ENCODE measurements at places on chromosomes 3 and 15. TPM values are rescaled to one million over a fixed set of nuclear protein-coding genes. Genes with fewer than 3 reads are reported as not detected.

Gene SCN11A
- total RNA-seq = not detected

Gene MINDY2
- total RNA-seq = 22.0 TPM

Gene GRAMD2A
- total RNA-seq = not detected

Gene UMPS
- total RNA-seq = 7.6 TPM

Gene CNTN3
- not detected for total RNA-seq

Gene FGF7
- 9.5 TPM for total RNA-seq

Gene EPHA6
- total RNA-seq = not detected

Gene PLA2G4E
- total RNA-seq = not detected

Gene MYL3
- 544 TPM for total RNA-seq

DNA sequence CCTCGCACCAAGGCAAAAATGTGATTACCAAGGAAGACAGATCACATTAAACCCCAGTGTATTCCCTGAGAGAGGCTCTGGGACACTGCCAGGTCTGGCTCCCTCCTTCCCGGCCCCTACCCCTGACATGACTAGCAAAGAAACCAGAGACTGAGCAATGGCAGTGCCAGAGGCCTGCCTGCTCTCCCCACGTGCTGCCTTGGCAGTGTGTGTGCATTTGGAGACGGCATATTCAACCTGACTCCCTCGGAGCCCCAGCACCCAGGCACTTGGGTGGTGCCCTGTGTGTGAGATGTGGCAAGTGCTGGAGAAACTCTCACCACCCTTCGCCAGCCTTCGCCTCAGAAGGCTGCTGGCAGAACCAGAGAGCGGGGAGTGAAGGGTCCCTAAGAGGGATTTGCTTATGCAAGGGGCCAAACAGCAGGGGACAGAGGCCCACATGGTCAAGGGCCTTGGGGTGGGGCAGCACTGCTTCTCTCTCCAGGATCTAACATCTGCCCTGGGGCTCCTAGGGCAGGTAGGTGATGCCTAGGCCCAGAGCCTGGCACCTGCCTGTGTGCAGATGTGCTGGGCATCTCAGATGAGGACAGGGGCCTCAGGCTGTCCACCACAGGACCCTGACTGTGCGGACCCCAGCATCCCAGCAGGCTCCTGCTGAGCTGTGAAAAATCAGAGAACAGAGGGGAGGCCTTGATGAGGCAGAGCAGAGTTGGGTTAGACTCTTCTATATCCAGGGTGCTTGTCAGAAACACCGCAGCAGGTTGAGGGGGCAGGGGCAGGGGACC lies 23.6 kb upstream of the PLXNA1 start:
- no peak for DNase-seq

DNA sequence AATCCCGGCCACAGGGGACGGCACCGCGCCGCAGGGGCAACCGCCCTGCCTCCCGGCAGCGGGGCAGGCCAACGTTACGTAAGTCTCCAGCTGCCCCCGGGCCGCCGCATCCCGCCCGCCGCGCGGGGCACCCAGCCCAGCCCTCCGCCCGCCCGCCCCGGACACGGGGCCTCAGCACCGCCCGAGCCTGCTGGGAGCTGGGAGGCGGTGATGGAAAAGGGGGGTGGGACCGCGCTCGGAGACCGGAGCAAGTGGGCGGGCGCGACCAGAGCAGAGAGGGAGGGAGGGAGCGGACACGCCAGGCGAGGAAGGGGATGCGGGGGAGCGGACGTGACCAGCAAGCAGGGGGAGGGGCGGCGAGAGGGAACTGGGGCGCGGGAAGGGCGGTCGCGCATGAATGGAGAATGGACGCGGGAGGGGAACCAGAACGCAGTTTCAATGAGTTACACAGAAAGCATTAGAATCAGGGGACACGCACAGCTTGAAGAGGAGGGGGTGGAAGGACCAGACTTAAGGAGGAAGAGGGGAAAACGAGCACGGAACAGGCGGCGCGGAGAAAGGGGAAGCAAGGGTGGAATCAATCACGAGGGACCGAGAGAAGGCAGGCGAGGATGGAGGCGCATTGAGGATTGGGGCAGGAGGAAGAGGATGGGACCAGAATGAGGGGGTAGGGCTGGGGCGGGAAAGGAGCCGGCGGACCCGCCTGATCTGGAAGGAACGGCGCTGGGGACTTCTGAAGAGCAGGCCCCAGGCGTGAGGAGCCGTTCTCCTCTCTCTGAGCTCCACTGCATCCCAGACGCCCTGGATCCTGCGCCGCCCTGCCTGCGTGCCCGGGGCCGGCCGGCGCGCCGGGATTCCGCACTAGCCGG lies 559 bp downstream of the PKM start:
- peak; percentile 87 for DNase-seq

- DNase-seq = no peak
Measured at GRCh38 chr3:16468002-16468335, 45.5 kb downstream of the RFTN1 start.

DNA sequence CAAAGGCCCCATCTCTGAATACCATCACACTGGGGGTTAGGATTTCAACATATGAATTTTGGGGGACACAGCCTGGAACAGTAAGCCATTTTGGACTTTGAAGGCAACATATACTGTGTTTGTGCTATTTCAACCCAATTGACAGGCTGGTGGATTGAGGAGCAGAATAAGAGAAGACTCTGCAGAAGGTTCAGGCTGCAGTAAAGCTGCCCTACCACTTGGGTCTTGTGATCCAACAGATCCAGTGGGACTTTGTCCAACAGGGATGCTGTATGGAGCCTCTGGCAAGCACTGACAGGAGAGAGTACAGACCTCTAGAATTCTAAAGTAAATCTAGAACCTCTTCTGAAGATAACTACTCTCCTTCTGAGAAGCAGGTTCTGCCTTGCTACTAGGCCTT lies 1.1 kb upstream of the BCL2L10 start:
- no peak for DNase-seq

DNA sequence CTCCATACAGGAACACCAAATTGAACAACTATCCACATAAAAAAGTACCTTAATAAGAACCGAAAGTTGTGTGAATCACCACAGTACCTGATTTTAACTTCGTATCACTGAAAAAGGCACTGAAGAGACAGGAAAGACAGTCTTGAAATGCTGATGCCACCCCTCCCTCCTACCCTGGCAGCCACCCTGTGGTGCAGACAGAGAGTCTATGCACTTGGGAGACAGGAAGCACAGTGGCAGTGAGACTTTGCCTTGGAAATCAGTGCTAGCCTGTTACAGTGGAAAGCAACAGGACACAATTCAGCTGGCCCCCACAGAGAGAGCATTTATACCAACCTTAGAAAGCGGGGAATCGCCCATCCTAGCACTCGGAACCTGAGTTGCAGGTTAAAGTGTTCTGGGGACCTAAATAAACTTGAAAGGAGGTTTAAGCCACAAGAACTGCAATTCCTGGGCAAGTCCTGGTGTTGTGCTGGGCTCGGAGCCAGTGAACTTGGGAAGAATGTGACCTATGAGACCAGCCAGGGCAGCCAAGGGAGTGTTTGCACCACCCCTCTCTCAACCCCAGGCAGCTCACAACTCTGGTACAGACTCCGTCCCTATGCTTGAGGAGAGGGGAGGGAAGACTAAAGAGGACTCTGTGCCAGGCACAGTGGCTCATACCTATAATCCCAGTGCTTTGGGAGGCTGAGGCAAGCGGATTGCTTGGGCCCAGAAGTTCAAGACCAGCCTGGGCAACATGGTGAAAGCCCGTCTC lies 240.1 kb downstream of the ISL2 start:
- DNase-seq = peak; percentile 28

DNA sequence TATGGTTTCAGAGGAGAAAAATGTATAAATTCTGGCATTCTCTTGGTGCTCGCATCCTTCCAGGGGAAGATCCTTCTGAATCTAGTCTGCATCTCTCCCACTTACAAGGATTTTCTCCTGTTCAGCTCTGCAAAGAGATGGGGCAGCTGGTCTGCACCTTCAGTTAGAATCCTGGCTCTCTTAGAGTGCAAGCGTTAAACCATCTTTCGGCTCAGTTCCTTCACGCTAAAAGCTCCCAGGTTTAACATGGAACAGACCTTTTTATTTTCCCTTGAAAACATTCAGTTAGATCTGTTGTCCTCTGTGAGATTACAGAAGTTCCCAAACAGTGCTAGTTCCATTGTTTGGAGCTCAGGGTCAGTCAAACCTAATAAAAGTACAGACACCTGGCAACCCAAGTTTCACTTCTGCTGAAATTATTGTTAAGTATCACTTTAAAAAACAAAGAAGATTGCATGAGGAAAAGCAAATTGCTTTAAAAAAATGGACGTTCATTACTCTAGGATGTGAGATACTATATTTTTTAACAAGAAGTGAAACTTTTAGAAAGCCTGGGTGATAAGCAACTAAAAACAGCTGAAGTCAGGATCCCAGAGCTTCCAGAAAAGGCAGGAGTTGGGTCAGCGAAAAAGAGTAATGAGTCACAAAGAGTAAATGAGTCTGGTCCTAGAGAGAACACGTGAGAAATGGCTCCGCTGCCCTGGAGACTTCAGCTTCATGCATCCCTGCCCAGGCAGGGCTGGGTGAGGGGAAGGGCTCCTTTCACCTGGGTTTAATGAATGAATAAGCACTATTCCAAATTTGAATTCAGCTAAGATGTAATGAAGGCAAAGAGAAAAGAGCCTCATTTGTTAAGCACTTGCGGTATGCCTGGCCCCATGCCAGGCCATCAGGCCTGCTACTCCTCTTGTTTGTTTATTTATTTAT lies 63.3 kb downstream of the ABTB1 start:
- no peak for DNase-seq

- DNase-seq = no peak
Measured at GRCh38 chr15:54089776-54090175, 111.5 kb downstream of the UNC13C start.

DNA sequence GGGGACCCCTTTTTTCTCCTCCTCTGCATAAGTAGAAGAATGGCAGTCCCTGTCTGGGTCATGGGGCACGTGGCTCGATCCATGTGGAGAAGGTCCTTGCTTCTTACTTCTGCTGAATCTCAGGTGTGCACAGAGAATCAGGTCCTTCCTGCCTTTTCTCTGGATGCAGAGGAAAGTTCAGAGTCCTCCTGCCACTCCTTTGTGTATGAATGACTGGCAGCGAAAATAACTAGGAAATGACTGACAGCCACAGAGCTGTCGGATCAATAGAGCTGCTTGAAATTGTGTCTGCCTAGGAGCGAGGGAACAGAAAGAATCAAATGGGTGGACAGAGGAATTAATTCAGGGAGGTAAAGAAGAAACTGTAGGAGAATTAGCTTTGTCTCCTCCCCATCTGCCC lies 49.6 kb upstream of the ROPN1 start:
- no peak for DNase-seq

DNA sequence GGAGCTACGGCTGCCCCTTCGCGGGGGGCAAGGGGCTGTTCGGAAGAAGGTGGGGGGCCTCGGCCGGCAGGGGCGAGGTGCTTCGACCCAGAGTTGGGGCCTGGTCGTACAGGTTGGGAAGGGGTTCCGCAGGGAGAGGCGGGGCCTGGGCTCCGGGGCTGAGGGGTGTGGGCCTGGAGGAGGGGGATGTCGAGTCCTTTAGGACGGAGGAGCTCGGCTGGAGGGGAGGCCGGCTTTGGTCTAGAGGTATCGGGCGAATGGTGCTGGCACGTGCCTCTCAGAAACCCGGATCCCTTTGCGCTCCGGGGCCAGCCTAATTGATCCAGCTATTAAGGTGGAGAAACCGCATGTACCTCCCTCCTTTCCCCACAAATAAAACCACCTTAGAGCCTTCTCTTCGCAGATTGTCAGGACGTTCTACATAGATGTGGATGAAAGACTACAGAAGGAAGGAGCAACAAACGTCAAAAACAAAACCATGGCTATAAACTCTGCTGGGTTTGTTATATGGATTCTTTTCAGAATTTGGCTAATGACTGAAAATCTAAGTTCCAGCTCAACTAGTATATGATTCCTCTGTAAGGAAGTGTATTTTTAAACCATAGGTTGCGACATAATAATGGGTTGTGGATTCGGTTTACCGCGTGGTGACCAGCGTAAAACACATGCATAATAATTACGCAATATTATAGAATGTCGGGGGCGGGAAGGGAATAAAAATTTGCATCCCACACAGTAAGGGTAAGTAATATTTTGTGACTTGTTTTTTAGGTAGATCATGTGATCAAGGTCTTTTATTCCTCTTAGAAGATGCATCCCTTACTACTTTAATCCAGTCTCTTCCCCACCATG lies 644 bp upstream of the NGLY1 start:
- DNase-seq = no peak

DNA sequence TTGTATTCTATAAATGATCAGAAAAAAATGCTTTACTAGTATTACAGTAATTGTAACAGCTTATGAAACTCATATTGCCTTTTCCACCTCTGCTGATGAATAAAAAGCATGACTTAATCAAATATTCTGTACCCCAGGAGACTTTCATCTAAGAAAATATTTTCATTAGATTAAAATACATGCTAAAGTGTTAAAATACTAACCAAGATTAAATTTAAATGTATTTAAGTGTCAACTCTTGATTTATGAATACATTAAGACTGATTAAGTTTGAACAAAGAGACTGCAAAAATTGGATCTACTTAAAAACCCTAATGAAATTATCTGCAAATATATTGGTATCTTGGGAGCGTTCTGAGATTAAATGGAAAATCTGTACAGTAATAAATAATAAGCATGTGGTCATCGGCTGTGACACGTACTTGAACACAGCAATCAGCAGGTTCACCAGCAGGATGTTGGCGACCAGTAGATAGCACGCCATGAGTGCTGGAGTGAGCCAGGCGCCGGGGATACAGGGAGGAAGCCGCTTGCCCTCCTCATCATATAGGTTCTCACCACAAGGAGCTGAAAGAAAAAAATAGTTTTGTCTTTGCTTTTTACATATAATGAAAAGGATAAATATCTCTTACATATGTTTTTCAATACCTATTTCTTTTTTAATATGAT lies 36.6 kb upstream of the MTMR10 start:
- DNase-seq = no peak

- DNase-seq = no peak
Measured at GRCh38 chr3:7646851-7647250, 785.9 kb downstream of the GRM7 start.

GRCh38 chr3:39288300-39288808 lies 8.5 kb upstream of the CX3CR1 start:
- DNase-seq = peak; percentile 74

- no peak for DNase-seq
Measured at GRCh38 chr15:95919460-95919859, 411.0 kb upstream of the NR2F2 start.

- DNase-seq = no peak
Measured at GRCh38 chr3:141457624-141458236, 29.1 kb upstream of the RASA2 start.
